BE2C (cell line): ENCODE measurements at places on chromosomes 11 and 22.

DNA sequence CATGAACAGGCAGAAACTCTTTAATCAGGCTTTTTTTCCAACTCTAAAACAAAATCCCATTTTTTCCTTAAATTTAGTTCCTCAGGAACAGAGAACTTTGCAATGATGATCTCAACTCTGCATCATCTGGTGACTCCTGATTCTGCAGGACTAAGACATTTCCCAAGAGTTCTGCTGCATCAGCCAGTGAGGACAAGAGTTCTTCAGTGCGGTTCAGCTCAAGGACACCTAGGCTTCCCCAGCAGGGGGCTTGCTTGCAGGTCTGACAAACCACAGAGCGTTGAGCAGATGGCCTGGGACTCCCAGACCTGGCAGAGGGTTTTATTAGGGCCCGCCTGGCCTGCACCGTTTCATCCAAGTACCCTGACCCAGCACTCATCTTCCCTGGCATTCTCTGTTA, 6.4 kb downstream of the CDCA5 start:
- DNase-seq: no peak

GRCh38 chr11:63845911-63846310, 7.0 kb downstream of the MARK2 start:
- DNase-seq: no peak

DNA sequence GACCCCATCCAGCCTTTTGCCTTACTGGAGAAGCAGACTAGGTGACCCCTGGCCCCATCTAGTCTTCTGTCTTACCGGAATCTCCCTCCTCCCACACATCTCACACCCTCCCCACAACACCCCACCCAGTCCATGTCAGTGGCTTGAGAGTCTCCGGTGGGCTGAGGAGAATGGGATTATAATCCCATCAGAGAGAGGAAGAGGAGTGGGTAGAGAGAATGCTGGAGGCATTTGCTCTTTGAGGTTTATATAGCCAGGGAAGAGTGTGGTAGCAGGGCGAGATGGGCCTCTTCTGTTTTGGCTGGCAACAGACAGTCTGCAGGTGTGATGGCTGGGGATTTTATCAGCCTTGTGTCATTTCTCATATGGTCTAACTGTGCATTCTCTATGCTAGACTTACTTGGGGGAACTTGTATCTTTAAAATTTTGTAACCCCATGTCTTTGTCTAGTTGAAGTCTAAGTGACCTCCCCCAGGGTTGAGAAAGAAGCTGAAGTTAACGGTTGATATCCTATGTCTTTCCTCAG, 50.3 kb downstream of the GRAMD1B start:
- no peak for DNase-seq

GRCh38 chr22:46432164-46433068, 96.9 kb downstream of the TRMU start:
- DNase-seq: no peak

DNA sequence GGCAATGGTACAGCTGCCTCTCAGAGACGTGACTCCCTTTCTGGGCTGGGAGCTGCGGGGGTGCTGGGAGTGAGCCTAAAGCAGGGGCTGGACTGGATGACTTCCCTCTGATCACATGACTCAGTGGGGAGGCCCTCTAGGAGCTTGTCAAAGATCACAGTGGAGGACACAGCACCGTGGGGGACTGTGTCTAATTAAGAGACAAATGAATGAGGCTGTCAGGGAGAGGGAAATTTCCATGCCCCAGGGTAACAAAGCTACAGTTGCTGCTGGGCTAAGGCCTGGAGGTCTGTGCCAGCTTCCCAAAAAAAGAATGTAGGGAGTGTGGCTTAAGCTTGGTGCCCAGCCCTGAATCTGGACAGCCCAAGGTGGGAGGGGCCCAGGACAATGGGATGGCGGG, 262.8 kb upstream of the PLET1 start:
- peak; percentile 24 for DNase-seq

GRCh38 chr22:30562366-30562765, 12.1 kb downstream of the GAL3ST1 start:
- DNase-seq: no peak

- DNase-seq: no peak
Observed at GRCh38 chr11:77596626-77597025, 6.9 kb downstream of the AQP11 start.

DNA sequence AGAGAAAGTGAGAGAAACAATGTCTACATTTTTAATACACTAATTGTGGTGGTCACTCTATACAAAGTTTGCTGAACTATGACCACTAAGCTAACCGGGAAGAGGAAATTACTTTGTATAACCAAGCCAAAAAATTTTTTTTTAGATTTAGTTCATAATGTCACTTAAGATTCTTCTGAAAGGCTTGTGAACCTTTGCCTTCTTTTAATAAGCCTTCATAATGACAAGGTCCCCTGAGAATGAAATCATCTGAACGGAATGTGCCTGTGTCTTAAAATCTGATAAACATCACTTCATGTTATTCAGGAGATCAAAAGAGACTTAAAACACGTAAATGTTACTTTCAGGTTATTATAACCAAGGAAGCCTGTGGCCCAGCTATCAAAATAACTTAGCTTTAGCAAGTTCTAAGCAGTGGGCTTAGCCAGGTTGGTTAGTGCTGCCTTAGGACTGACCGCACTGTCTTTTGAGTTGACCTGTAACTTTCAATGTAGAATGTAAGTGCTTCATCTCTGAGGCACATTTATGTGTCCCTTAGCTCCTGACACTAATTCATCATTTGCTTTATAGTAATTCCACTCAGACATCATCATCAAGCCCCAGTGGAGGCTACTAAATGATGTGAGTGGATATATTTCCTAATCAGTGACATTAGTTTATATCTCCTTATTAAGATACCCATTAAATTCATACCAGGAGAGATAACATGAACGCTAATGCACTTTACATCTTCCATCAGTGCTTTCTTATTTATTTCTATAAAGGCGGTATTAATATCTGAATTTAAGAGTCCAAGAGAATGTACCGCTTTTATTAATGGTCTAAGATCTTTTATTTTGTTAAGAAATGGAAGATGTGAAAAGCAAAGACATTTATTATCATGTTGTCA, 122.5 kb downstream of the WNT11 start:
- DNase-seq: no peak

DNA sequence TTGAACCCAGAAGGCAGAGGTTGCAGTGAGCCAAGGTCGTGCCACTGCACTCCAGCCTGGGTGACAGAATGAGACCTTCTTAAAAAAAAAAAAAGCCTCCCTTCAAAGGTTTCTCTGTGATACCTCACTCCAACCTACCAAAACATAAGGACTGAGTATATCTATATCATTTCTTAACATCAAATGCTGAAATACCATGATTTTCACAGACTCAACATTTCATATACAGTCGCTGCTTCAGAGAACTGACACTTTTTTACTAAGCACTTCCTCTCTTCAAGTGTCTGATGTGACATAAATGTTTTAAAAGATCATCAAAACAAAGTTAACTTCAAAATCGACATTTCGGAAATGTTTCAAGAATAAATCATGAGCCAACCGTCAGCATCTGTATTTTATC, 12.0 kb downstream of the PRR14L start:
- DNase-seq: no peak

- no peak for DNase-seq
Observed at GRCh38 chr11:75780888-75781287, 12.3 kb downstream of the DGAT2 start.

- no peak for DNase-seq
Observed at GRCh38 chr11:12390687-12391110, 13.3 kb downstream of the PARVA start.

DNA sequence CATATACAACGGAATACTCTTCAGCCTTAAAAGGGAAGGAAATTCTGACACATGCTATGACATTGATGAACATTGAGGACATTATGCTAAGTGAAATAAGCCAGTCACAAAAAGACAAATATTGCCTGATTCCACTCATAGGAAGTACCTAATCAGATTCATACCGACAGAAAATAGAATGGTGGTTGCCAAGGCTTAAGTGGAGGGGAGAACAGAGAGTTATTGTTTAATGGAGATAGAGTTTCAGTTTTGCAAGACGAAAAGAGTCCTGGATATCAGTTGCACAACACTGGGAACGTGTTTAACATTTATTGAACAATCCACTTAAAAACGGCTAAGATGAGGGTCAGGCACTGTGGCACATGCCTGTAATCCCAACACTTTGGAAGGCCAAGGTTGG, 45.6 kb upstream of the HIPK3 start:
- no peak for DNase-seq

DNA sequence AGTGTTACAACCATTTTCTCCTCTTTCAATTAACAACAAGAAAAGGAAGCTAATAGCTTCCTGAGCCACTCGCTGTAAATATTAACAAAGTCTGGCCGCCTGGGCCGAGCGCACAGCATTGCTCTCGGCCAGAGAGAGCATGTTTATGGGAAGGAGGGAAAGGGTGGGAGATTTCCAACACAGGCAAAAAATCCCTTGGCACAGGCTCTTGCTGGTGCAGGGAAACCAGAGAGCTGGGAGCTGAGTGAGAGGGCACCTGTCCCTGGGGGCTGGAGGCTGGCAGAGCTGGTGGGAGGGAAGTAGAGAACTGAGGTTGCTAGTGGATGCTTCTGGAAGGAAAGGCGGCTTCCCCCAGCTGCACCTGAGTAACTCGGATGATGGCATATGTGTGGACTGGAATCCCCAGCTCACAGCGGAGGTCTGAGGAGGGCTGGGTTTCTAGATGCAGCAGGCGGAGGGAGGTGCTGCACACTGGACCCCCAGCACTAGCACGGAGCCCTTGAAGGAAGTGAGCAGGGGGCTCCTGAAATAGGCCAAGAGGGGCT, 59.6 kb downstream of the FLRT1 start:
- DNase-seq: no peak

- no peak for DNase-seq
Observed at GRCh38 chr11:14623036-14623435, 20.6 kb upstream of the PDE3B start.

GRCh38 chr11:35671396-35672127, 9.0 kb downstream of the TRIM44 start:
- DNase-seq: no peak

GRCh38 chr11:126421271-126421671, 65.8 kb downstream of the ST3GAL4 start:
- DNase-seq: no peak

- DNase-seq: no peak
Observed at GRCh38 chr11:27390318-27391295, 27.6 kb upstream of the CCDC34 start.

DNA sequence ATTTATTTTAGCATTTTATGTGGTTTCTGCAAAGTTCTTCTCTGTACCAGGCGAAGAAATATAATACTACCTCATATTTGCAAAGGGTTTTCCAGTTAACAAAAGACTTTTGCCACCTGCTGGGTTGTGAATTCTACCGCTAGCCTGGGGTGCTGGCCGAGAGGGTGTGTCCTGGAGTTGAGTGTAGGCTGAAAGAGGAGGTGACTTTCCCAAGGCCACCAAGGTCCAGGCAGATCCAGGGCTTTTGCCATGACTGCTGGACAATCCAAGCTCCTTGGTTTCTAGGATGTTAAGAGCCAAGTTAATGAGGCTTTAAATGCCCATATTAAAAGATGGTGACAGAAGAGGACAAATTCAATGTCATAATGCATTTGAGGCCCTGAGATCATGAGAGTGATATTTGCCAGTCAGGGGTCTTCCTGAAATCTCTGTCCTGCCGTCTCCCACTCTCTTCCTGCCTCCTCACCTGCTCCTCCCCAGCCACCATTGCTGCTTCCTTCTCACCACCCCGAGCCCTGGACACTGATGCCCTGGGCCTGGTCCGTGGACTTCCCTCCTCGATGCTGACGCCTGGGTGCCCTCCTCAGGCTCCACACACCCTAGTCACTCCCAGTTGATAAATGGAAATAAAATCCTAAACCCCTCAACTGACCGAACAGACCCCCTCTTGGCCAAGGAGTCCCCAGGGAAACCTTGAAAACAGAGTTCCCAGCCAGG, 825.6 kb downstream of the TBC1D22A start:
- DNase-seq: no peak

GRCh38 chr11:102793677-102794290, 4.2 kb downstream of the MMP1 start:
- no peak for DNase-seq

GRCh38 chr22:40531951-40532900, 104.3 kb downstream of the MRTFA start:
- DNase-seq: no peak
